ENCODE measurements at places on chromosomes 5 and 9.

- no peak overlapping the region for H3K27ac ChIP-seq
- H3K4me1 ChIP-seq: no peaks in the 10 kb centered on the region
- no peaks in the 10 kb centered on the region for H3K27me3 ChIP-seq
- H3K4me3 ChIP-seq: no peak overlapping the region
- no peaks in the 10 kb centered on the region for H3K36me3 ChIP-seq
- DNase-seq: no peak
Measured at GRCh38 chr9:37337301-37337890, 85.1 kb upstream of the GRHPR start.

- no peaks in the 10 kb centered on the region for H3K36me3 ChIP-seq
- peak overlapping the region; percentile 91 for H3K27ac ChIP-seq
Measured at GRCh38 chr5:14183187-14183939, 40.2 kb downstream of the TRIO start.

- H3K4me3 ChIP-seq: no peak overlapping the region
- no peaks in the 10 kb centered on the region for H3K4me1 ChIP-seq
- no peaks in the 10 kb centered on the region for H3K36me3 ChIP-seq
- no peaks in the 10 kb centered on the region for H3K27me3 ChIP-seq
- no peak overlapping the region for H3K27ac ChIP-seq
- DNase-seq: no peak
Measured at GRCh38 chr9:76607730-76608436, 148.9 kb downstream of the GCNT1 start.

GRCh38 chr9:11039006-11039405 is 426.2 kb upstream of the PTPRD start:
- no peak overlapping the region for H3K27ac ChIP-seq
- no peak for DNase-seq
- H3K4me3 ChIP-seq: no peak overlapping the region
- H3K27me3 ChIP-seq: no peaks in the 10 kb centered on the region
- no peaks in the 10 kb centered on the region for H3K4me1 ChIP-seq
- H3K36me3 ChIP-seq: no peaks in the 10 kb centered on the region

DNA sequence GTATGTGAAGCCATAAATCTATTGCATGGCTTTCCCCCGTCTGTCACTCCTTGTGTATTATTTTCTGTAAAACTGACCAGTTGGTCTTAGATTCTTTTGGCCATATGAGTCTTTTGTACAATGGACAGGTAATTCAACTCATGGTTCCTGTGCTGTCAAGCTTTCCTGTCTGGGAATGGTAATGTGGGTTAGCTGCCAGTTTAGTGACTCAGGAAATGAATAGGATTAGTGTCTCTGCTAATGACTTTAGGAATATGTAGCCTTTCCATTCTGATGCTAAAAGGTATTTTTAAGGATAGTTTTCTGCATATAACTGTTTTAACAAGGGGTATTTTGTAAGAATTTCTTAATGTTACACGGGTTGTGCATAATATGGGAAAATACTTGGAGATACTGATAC is 182.7 kb downstream of the PBX3 start:
- no peak overlapping the region for H3K27ac ChIP-seq
- no peak for DNase-seq

GRCh38 chr5:140524003-140524402 is 23.5 kb upstream of the EIF4EBP3 start:
- DNase-seq: no peak
- H3K27ac ChIP-seq: no peak overlapping the region
- no peaks in the 10 kb centered on the region for H3K4me1 ChIP-seq
- H3K36me3 ChIP-seq: peaks cover 3% of the 10 kb centered on the region

DNA sequence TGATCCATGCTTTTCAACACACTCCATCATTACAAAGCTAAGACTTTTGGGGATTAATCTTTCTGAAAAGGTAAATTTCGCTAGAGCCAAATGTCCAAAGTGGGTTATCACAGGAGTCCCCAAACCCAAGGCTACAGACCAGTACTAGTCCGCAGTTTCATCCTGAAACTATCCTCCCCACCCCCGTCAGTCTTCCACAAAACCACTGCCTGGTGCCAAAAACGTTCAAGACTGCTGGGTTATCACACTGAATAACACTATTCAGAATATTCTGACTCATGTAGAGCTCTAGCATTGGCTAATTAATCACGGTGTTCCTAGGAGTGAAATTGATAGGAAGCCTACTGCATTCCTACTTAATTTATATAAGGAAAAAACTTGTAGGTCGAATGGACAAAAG is 24.7 kb downstream of the ERP44 start:
- DNase-seq: no peak
- H3K27me3 ChIP-seq: no peaks in the 10 kb centered on the region
- H3K36me3 ChIP-seq: no peaks in the 10 kb centered on the region
- H3K27ac ChIP-seq: no peak overlapping the region
- no peak overlapping the region for H3K4me3 ChIP-seq

DNA sequence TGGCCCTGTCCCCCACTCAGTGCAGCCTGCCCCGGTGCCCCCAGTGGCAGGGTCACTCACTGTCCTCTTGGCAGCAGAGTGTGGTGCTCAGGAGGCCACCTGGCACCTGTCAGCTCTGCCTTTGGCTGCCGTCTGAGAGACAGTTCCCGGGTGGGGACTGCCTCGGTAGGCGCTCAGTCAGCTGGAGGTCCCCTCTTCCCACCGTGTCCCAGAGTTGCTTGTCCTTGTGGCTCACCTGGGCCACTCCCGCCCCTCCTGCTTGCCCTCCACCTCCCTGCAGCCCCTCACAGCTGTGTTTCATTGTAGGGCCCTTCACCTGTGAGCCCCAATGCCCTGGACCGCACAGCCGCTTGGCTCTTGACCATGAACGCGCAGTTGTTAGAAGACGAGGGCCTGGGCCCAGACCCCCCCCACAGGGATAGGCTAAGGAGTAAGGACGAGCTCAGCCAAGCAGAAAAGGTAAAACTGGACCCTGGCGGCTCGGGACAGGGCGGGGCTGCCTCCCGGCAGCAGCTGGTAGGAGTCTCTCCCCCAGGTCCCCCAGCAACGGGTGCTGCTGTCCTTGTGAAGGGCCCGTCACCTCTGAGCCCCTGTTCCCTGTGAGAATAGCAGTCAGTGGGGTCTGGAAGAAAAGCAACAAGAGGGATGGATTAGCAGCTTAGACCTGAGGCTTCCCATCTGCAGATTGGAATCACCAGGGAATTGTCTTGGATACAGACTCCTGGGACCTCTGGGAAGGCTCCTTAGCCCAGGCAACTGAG is 122.7 kb downstream of the DAB2IP start:
- H3K4me3 ChIP-seq: no peak overlapping the region
- H3K4me1 ChIP-seq: no peaks in the 10 kb centered on the region
- DNase-seq: peak; percentile 28
- H3K27me3 ChIP-seq: no peaks in the 10 kb centered on the region
- H3K27ac ChIP-seq: peak overlapping the region; percentile 29

GRCh38 chr9:91033797-91034196 is 232.2 kb downstream of the SYK start:
- no peaks in the 10 kb centered on the region for H3K27me3 ChIP-seq
- H3K4me1 ChIP-seq: no peaks in the 10 kb centered on the region
- DNase-seq: no peak
- no peak overlapping the region for H3K27ac ChIP-seq
- H3K36me3 ChIP-seq: no peaks in the 10 kb centered on the region

- no peaks in the 10 kb centered on the region for H3K36me3 ChIP-seq
- H3K4me3 ChIP-seq: no peak overlapping the region
- H3K4me1 ChIP-seq: peaks cover 9% of the 10 kb centered on the region
- no peak overlapping the region for H3K27ac ChIP-seq
Measured at GRCh38 chr9:32574858-32575257, 1.9 kb upstream of the NDUFB6 start.

DNA sequence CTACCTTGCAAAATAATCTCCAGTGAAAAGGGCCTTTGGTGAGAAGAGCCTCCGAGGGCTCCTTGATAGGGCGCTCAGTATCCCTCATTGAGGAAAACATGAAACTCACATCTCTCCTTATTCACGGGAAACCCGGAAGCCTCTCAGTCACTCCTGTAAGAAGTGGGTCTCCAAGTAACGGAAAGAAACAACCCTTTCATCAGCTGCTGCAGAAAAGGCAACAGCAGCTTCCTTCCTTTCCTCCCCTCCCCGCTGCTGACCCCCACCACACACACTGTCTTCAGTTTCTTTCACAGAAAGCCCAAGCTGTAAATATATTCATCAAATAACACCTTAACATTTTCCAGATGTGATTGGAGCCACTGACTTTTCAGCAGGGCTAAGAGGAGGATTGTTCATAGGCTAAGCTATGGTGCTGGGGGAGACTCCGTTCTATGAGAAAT is 81.4 kb downstream of the C9orf152 start:
- H3K4me1 ChIP-seq: no peaks in the 10 kb centered on the region
- H3K27me3 ChIP-seq: no peaks in the 10 kb centered on the region
- no peaks in the 10 kb centered on the region for H3K36me3 ChIP-seq
- peak overlapping the region; percentile 82 for H3K27ac ChIP-seq
- no peak for DNase-seq

- no peaks in the 10 kb centered on the region for H3K4me1 ChIP-seq
- no peak overlapping the region for H3K27ac ChIP-seq
- no peaks in the 10 kb centered on the region for H3K36me3 ChIP-seq
- no peak overlapping the region for H3K4me3 ChIP-seq
Measured at GRCh38 chr5:159678657-159679392, 237.5 kb upstream of the ADRA1B start.

DNA sequence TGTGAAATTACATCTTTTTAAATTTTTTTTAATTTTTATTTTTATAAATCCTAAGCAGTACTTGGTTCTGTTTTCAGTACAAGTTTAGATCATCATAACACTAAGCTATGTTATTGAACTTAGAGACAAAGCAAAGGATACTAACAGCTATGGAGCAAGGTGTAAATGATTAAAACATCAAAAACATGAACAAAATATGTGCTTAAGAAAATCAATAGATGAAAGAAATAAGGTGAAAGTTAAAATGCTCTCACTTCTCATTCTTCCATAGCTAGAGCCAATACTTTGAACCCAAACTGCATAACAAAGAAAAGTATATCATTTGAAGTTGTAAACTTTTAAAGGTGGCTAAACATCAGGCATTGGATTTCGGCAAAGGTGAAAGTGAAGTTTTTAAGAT is 292.3 kb upstream of the PUM3 start:
- no peaks in the 10 kb centered on the region for H3K27me3 ChIP-seq
- no peaks in the 10 kb centered on the region for H3K4me1 ChIP-seq
- no peaks in the 10 kb centered on the region for H3K36me3 ChIP-seq
- DNase-seq: no peak
- H3K4me3 ChIP-seq: no peak overlapping the region
- no peak overlapping the region for H3K27ac ChIP-seq

DNA sequence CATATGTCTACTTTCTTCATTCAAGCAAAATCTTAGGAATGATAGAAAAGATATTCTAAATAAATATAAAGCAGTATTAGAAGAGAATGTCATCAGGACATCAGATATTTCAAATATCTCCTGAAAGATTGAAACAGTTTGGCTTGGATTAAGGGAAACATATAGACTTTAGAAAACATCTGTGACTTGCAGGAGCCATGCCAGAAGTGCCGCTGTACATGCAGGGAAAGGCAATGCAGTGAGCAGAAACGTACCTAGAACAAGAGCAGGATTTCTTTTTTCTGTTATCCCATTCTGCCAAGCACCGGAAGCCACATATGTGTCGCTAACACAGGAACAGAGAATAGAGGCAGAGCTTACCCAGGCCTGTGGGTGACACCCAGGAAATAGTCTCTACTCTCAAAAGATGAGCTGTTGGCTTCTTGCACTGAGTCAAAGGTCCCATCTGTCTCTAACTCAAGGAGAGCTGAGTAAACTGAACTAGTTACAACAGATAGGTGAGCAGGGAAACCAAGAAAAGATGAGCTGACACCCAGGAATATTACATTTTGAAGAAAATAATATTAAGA is 5.8 kb downstream of the ADAMTS19 start:
- DNase-seq: no peak
- H3K36me3 ChIP-seq: no peaks in the 10 kb centered on the region
- H3K27ac ChIP-seq: no peak overlapping the region
- H3K27me3 ChIP-seq: peaks cover 19% of the 10 kb centered on the region
- H3K4me1 ChIP-seq: no peaks in the 10 kb centered on the region
- H3K4me3 ChIP-seq: no peak overlapping the region

GRCh38 chr5:144205141-144205551 is 34.5 kb downstream of the KCTD16 start:
- H3K4me1 ChIP-seq: no peaks in the 10 kb centered on the region
- no peak for DNase-seq
- H3K36me3 ChIP-seq: no peaks in the 10 kb centered on the region
- H3K4me3 ChIP-seq: peak overlapping the region; percentile 8

DNA sequence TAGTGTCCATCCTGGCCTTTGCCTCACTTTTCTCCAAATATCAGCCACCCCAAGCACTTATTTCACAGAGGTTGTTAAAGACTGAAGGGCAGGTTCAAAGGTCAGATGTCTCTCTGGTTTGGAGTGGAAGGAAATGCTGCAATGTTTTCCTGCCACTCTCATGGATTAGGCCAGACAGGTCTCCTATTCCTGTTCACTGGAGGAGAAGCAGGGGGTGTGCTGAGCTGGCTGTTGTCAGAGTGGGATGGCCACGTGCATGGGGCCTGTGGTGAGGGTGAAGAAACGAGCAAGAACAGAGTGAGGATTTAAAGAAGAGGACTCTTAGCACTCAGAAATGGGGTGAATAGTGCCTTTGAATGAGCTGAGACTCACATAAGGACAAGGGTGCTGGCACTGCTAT is 6.7 kb downstream of the TMEM8B start:
- no peaks in the 10 kb centered on the region for H3K27me3 ChIP-seq
- H3K4me3 ChIP-seq: no peak overlapping the region
- H3K4me1 ChIP-seq: peaks cover 16% of the 10 kb centered on the region
- DNase-seq: no peak
- H3K27ac ChIP-seq: no peak overlapping the region

DNA sequence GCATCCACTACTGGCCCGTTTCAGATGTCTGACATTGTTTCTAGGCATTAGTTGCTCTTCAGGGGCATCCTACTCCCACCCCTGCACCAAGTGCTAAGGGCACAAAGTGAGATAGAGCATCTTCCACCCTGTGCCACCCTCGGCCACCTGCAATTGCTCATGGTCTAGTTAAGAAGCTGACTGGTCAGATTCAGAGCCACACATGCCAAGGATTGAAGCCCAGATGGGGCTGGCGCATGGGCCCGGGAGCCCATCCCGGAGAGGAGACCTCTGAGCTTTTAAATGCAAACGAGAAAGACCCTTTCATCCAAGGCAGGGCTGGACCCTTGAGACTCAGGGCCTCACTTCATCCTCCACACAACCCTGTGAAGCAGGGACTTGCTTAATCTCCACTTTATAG is 28.5 kb downstream of the HRH2 start:
- no peaks in the 10 kb centered on the region for H3K4me1 ChIP-seq
- DNase-seq: no peak
- no peak overlapping the region for H3K4me3 ChIP-seq
- H3K36me3 ChIP-seq: no peaks in the 10 kb centered on the region
- no peak overlapping the region for H3K27ac ChIP-seq

Measured in breast epithelium (tissue), 4 donors.